Activated CD4-positive, alpha-beta T cell treated with anti-CD3 and anti-CD28 coated beads, Interleukin-2, amount 10 ng/mL, durations not matched to agents 24 days and 14 days (primary cell): ENCODE measurements at places on chromosomes 13 and 19. TPM values are rescaled to one million over a fixed set of nuclear protein-coding genes. Genes with fewer than 3 reads are reported as not detected.

The GPR18 gene
- total RNA-seq, result 5.9 and 6.3 TPM in 2 replicates

DNA sequence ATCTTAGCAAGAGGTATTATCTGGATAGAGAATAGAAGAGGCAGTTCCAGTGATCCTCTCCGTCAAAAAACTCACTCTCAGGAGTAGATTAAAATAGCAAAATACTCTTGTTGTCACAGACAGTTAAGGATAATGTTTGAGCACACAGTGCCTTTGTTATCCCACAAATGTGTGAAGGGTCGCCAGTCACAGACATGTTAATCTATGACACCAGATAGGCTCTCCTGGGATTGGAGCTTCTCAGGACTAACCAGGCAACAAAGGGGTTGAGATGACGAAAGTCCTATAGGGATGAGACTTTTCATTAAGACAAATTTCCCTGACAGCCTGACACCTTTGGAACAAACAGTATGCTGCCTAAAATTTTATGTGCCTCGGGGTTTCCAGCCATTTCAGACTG lies 1947.1 kb downstream of the OLFM4 start:
- DNase-seq, result no peak

DNA sequence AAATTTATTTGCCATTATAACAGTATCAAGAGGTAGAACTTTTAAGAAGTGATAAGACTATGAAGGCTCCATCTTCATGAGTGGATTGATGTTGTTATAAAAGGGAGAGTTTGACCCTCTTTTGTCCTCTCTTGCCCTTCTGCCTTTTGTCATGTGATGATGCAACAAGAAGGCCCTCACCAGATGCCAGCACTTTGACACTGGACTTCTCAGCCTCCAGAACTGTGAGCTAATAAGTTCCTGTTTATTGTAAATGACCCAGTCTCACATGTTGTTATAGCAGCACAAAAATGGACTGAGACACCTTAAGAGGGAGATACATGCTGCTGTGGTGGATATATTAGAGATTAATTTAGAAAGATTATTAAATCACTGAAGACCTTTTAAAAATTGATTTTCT lies 71.6 kb downstream of the SPRYD7 start:
- DNase-seq, result no peak

- no peak for DNase-seq
These were observed 66.6 kb downstream of the SPRYD7 start for GRCh38 chr13:49869519-49869918.

- DNase-seq, result peak; percentile 65
These were observed 753.9 kb downstream of the OLFM4 start for GRCh38 chr13:53782488-53782961.

The CABP5 gene
- not detected in 2 replicates for total RNA-seq

The TNFSF9 gene
- 6.1 and 6.4 TPM in 2 replicates for total RNA-seq

DNA sequence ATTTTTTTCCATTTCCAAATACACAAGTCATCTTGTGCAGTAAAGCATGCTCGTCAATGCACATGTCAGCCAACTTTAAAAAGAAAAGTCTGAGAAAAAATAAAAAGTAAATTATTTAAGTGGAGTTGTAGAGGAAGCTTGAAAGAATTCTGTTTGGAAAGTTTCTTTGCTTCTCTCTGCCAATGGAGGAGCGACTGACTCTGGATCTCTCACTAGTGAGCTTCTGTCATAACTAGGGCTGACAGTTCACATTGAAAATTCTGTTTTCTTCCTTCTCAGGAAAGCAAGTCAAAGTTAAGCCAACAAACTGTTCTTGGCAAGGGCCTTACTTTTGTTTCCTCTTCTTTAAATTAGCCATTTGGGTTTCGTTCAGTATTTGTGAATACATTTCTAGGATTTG lies 298.2 kb downstream of the POU4F1 start:
- DNase-seq, result no peak

DNA sequence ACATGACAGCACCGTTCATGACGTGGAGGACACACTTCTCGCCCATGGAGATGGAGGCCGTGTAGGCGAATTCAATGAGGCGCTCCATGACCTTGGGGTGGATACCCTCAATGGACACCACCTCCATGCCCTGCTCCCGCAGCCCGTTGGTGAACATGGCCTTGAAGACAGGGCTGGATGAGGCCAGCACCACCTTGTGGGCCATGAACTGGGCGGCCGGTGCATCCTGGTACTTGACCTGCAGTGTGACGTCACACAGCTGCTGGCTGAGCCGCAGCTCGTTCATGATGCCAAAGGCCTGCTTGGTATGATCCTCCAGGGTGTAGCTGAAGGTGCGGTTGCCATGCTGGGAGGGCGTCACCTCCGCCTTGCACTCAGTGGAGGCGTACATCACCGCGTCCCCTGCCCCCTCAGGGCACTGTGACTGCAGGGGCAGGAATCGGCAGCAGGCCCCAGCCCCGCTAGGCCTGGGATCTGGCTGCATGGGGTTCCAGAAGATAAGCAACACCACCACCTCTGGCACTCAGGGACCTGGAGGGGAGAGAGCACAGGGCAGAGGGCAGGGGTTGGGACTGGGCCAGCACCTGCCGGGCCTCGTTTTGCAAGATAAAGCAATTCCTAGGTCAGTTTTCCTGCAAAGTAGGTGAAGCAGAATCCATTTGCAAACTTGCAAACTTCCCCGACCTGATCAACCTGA lies 3.5 kb downstream of the KEAP1 start:
- no peak for DNase-seq

The KLK10 gene
- total RNA-seq, result not detected in 2 replicates

GRCh38 chr13:84032116-84032515 lies 149.8 kb upstream of the SLITRK1 start:
- no peak for DNase-seq
